Stimulated activated CD4-positive, alpha-beta T cell treated with anti-CD3 and anti-CD28 coated beads, Interleukin-1b, Interleukin-23, amount 100 ng/mL, for 1 hour (primary cell): ENCODE measurements at places on chromosomes 3 and 15.

- no peak for DNase-seq
These were observed 41.7 kb downstream of the RAB27A start for GRCh38 chr15:55247766-55248427.

GRCh38 chr15:26628879-26629529 is 143.9 kb downstream of the GABRB3 start:
- DNase-seq = no peak

GRCh38 chr15:26561130-26561529 is 211.7 kb downstream of the GABRB3 start:
- DNase-seq = no peak

- DNase-seq = no peak
These were observed 633.7 kb upstream of the SUCLG2 start for GRCh38 chr3:68288085-68288484.

DNA sequence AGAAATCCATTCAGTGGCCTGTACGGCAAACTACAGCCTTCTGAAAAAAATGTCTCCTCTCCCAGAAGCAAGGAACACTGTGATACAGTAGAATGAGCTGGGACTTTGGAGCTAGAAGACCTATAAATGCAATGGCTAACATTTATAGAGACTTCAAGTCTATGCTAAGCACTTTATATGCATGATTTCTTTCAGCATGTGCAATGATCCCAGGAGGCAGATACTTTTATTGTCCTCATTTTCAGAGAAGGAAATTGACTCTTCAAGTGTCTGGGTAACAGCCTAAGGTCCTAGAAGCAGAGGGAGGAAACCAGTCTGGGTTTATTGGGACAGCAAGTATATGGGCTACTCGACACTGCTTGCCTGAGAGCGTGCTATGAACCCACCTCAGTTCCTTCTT is 140.9 kb downstream of the ALDH1A2 start:
- DNase-seq = no peak
